Right atrium auricular region (tissue), 2 donors: ENCODE measurements at places on chromosomes 16 and 17. TPM values are rescaled to one million over a fixed set of nuclear protein-coding genes. Genes with fewer than 3 reads are reported as not detected.

- no peak overlapping the region for H3K4me3 ChIP-seq
- H3K4me1 ChIP-seq, result no peaks in the 10 kb centered on the region
- no peak overlapping the region for H3K27ac ChIP-seq
- H3K27me3 ChIP-seq, result no peaks in the 10 kb centered on the region
Measured at GRCh38 chr16:17160920-17161431, 309.8 kb downstream of the XYLT1 start.

TBC1D28 gene
- not detected for total RNA-seq

DNA sequence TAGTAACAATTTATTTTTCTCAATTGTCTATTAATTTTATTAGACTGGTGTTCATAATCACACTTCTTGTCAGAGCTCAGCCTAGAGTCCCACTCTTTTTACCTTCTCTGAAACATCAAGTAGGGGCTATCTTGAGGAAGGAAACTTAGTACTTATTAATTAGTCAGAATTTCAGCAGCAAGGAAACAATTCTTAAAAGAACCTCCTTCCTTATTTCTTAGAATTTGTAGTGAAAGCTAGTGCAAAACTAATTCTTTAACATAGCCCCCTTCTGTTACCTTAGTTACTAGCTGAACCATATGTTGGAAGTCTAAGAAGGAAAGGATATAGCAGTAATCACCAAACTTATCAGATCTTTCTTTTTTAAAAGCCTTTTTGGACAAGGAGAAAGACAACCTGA lies 35.2 kb downstream of the MAP2K4 start:
- H3K27ac ChIP-seq, result no peak overlapping the region
- no peaks in the 10 kb centered on the region for H3K4me1 ChIP-seq
- no peak for DNase-seq
- no peaks in the 10 kb centered on the region for H3K27me3 ChIP-seq
- no peaks in the 10 kb centered on the region for H3K36me3 ChIP-seq

DNA sequence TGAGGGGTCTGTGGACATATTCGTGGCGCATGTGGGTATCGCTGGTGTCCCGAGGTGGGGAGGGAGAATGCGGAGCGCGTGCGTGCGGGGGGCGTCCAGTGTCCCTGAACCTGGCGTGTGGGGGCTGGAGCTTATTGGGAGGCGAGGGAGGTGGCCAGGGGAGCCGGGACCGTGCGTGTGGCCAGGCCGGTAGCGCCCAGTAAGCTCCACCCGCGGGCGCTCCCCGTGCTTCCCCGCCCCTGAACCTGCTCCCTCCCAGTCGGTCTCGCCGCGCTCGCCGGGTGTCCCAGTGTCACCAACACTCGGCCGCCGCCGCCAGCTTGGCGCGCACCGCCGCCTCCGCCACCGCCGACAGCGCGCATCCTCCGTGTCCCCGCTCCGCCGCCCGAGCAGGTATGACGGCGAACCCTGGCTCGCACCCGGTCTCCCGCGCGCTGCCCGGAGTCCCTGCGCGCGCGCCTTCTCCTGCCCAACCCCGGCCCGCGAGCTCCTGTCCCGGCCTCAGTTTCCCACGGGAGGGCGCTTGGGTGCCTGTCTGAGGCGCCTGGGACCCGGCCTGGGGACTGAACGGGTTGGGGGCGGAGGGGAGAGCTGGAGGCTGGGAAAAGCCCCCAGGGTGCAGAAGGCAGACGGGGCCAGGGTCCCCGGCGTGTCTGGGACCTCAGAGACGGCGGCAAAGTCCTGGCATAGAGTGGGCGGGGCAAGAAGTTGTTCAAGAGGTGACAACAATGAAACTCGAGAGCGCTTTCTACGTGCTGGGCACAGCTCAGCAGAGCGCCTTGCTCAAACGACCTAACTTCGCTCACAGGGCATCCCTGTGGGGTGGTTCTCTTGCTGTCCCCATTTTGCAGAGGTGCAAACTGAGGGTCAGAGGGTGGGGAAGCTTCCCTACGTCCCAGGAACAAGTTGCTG lies at the start of gene SCNN1B:
Gene SCNN1B (plus strand): TSS at position 258 of the 912 bp plus-strand sequence. CDS start 46,298 bp downstream, outside the sequence.
- DNase-seq, result no peak
- no peaks in the 10 kb centered on the region for H3K36me3 ChIP-seq
- H3K4me3 ChIP-seq, result no peak within 1 kb of the TSS
- no peak within 1 kb of the TSS for H3K27ac ChIP-seq
- no peaks in the 10 kb centered on the region for H3K4me1 ChIP-seq

GRCh38 chr17:45790296-45790922 lies 6.3 kb downstream of the CRHR1 start:
- no peaks in the 10 kb centered on the region for H3K36me3 ChIP-seq
- no peak for DNase-seq
- no peaks in the 10 kb centered on the region for H3K27me3 ChIP-seq
- no peak overlapping the region for H3K27ac ChIP-seq

DNA sequence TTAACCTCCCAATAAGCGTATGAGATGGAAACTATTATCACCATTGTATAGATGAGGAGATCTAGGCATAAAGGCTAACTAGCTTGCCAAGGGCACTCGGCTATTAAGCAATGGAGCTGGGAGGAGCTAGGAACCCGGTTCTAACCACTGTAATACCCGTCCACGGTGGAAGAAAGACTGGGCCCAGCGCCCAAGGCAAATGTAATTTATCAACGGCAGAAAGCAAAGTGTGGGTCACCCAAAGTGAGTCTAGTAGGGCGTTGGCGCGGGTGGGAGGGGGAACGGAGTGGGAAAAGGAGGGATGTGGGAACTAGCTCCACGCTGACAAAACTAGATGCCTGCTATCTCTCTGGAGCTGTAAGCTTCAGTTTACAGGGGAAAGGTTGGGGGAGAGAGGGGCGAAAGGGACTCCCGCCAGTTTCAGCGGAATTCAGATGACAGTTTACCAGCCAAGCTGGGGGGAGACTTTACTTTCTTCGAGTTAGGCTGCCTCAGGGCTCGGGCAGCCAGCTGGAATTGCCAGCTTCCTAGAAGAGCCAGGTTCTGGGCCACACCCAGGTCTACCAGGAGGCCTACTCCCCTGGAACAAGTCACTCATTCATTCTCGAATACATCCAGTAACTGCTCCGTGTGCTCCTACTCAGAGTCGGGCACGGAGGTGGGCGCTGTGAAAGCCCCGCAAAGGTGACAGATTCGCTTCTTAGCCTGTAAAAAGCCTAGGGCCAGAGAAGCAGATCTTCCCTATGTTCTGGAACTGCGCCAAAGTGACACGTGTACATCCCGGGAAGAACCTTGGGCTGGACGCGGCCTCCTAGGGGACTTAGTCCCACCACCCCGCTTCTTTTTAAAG lies 837 bp downstream of the LRRC59 start:
- peaks cover 34% of the 10 kb centered on the region for H3K36me3 ChIP-seq
- H3K27me3 ChIP-seq, result no peaks in the 10 kb centered on the region
- H3K4me1 ChIP-seq, result no peaks in the 10 kb centered on the region
- peak overlapping the region; percentile 66 for H3K27ac ChIP-seq
- H3K4me3 ChIP-seq, result peak overlapping the region; percentile 96

HS3ST4 gene
- not detected for total RNA-seq

DNA sequence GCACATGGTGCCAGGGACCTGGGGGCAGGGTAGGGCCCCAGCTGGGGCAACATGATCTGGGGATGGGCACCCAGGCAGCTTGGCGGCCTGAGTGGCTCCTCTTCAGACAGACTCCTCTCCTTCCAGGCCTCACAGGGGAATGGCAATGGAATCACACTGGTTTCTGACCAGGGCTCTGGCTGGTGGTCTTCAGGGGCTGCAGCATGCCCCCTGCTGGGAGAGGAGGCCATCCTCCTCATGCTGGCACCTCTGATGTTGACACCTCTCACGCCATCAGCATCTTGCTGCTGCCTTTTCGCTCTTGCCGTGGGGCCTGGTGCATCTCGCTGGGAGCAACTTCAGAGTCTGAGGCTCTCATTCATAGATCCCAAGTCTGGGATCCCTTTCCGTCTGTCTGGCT lies 11.2 kb upstream of the GFOD2 start:
- no peaks in the 10 kb centered on the region for H3K4me1 ChIP-seq
- no peaks in the 10 kb centered on the region for H3K27me3 ChIP-seq
- H3K4me3 ChIP-seq, result no peak overlapping the region
- H3K36me3 ChIP-seq, result peaks cover 63% of the 10 kb centered on the region
- DNase-seq, result no peak
- H3K27ac ChIP-seq, result no peak overlapping the region

TMEM92 gene
- total RNA-seq, result not detected

TMED6 gene
- not detected for total RNA-seq

DNA sequence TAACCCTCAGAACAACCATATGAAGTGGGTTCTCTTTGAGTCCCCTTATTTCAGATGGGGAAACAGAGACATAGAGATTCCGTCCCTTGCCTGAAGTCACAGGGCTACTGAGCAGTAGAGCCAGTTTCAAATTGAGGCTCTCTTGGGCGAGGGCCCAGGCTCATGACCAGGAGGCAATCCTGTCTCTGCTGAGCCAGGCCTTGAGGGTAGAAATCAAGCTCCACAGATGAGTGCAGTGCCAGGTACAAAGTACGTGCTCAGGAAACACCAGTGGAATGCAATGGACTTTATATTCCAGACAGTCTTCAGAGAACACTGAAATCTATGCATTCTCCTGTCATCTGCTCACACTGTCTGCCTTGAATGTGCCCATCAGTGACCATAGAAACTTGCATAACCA lies 291.7 kb upstream of the MAF start:
- DNase-seq, result no peak
- no peak overlapping the region for H3K27ac ChIP-seq
- no peaks in the 10 kb centered on the region for H3K36me3 ChIP-seq
- no peaks in the 10 kb centered on the region for H3K4me1 ChIP-seq
- no peak overlapping the region for H3K4me3 ChIP-seq
- no peaks in the 10 kb centered on the region for H3K27me3 ChIP-seq

DNA sequence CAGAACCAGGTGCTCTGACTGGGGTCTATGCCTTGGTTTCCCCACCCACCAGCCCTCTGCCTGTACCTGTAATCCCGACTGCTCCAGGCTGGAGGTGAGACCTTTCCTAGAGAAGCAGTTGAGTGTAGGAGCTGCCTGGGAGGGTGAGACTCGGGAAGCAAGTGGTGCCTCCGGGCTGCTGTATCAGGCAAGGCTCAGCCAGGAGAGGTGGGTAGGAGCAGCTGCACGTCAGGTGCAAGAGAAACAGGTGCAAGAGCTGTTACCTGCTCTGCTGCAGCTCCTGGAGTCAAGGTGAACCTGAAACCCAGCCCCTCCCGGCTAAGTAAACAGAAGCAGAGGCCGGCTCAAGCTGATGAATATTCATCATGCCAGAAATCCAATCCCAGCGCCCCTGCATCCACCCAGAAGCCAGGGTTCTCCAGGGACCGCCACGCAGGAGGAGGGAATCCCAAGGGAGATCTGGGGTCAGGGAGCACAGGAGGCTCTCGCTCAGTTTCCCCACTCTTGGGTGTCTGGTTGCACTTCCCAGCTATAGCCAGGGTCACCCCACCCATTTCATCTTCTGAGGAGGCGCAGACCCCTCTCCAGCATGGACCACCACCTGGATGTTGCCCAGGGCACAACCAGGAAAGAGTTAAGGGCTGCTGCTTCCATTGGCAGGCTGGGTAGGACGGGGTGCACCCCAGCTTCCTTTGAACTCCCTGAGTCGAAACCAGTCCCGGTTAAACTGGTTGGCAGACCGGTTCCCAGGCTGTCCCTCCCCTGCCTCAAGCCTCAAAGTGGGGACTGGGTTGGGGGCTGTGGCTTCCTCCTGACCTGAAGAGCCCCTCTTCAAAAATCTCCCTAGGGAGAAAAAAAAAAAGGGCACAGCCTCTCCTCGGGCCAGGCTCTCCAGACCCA lies at the start of gene PRR15L:
Gene PRR15L (minus strand): TSS at position 293 of the 900 bp plus-strand sequence. CDS start 4,649 bp downstream, outside the sequence.
- H3K27me3 ChIP-seq, result no peaks in the 10 kb centered on the region
- H3K36me3 ChIP-seq, result no peaks in the 10 kb centered on the region
- no peak within 1 kb of the TSS for H3K4me3 ChIP-seq
- H3K27ac ChIP-seq, result no peak within 1 kb of the TSS
- no peak for DNase-seq

KRT25 gene
- total RNA-seq, result not detected

- no peak for DNase-seq
- no peaks in the 10 kb centered on the region for H3K4me1 ChIP-seq
- H3K36me3 ChIP-seq, result no peaks in the 10 kb centered on the region
- no peak overlapping the region for H3K27ac ChIP-seq
Measured at GRCh38 chr16:15843635-15844279, 13.1 kb downstream of the MYH11 start.

DNA sequence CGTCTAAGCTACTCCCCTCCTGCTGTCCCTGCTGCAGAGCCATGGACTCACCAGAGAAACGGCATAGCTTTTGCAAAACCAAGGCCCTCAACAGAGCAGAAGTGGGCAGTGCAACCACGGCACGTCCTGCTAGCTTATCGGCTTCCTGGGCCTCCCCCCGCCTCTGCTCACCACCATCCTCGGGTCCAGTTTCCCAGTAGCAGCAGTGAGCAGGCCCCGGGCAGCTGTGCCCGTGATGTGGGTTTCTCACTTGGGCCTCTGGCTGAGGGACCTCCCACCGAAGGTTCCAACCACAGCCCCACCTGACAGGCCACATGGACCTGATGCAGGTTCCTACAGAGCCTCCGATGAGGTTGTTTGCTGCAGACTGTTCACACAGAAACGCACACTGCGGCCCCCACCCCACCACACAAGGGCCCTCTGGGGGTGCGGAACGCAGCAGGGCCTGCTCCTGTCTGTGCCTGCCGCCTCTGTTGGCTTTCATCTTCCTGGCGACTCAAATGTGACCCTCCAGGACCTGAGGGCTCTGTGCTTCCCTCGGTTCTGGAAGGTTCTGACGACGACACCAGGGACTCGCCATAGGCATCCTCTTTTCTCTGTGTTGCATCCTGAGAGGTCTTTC lies 24.8 kb downstream of the PDIA2 start:
- H3K4me1 ChIP-seq, result no peaks in the 10 kb centered on the region
- no peak overlapping the region for H3K27ac ChIP-seq
- no peaks in the 10 kb centered on the region for H3K27me3 ChIP-seq
- H3K36me3 ChIP-seq, result peaks cover 22% of the 10 kb centered on the region
- no peak overlapping the region for H3K4me3 ChIP-seq
- DNase-seq, result no peak

NOXO1 gene
- total RNA-seq, result 0.30 TPM

DNA sequence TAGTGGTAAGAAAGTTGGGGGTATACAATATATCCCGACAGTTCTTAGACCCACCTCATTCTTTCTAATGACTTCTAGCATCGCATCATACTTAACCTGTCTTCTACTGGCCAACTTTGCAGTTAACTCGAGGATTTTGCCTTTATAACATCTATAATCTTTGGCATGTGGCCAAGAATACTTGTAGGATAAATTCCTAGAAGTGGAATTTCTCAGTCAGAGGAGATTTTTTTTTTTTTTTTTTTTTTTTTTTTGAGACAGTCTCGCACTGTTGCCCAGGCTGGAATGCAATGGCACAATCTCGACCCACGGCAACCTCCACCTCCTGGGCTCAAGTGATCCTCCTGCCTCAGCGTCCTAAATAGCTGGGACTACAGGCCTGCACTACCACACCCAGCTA lies 253.5 kb downstream of the MRTFB start:
- H3K4me1 ChIP-seq, result peaks cover 19% of the 10 kb centered on the region
- no peak for DNase-seq
- no peaks in the 10 kb centered on the region for H3K27me3 ChIP-seq
- peaks cover 9% of the 10 kb centered on the region for H3K36me3 ChIP-seq
- no peak overlapping the region for H3K4me3 ChIP-seq
- no peak overlapping the region for H3K27ac ChIP-seq

TMEM107 gene
- total RNA-seq, result 11.0 TPM

GRCh38 chr17:79811011-79811867 lies 14.4 kb upstream of the CBX8 start:
- DNase-seq, result no peak
- no peaks in the 10 kb centered on the region for H3K36me3 ChIP-seq
- peaks cover 50% of the 10 kb centered on the region for H3K4me1 ChIP-seq
- H3K27me3 ChIP-seq, result peaks cover 31% of the 10 kb centered on the region
